Nucleus accumbens (tissue), 56 donors: ENCODE measurements at places on chromosomes 4 and X.
A peak's percentile ranks its signal among the peaks of the same experiment; 100 is the strongest.

DNA sequence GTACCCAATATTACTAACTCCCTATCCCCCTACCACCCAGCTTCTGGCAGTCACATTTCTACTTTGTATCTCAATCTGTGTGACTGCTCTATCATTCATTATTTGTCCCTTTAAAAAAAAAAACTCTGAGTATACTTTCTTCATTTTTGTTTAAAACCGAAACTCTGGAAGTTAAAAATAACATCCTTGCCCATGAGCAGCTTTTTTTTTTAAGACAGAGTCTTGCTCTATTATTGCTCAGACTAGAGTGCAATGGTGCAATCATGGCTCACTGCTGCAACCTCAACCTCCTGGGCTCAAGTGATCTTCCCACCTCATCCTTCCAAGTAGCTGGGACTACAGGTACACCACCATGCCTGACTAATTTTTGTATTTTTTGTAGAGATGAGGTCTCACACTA lies 15.8 kb downstream of the UBE2K start:
- no peak for DNase-seq

GRCh38 chr4:147138171-147138570 lies 192.5 kb upstream of the TTC29 start:
- DNase-seq: no peak

GRCh38 chr4:164725066-164725465 lies 28.9 kb upstream of the SMIM31 start:
- DNase-seq: no peak

DNA sequence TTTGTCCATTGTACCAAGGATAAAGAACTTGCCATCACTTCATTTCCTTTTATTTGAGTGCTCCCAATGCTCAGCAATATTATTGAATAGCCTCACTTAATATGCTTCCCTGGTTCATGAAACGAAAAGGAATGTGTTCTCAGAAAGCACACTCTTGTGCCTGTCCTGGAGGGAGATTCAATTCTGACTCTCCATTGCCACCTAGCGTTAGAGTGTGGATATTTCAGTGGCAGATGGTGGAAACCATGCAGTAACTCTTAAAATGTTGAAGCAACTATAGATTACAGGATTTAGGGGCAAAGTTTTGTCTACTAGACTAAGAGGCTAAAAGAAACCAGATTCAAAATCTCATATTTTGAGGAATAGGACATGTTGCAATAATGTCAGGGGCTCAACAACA lies 36.0 kb downstream of the GAB3 start:
- DNase-seq: peak; percentile 18

- DNase-seq: no peak
Measured at GRCh38 chrX:44244008-44244407, 99.5 kb downstream of the EFHC2 start.

- no peak for DNase-seq
Measured at GRCh38 chrX:31580227-31580626, 508.4 kb upstream of the FTHL17 start.

DNA sequence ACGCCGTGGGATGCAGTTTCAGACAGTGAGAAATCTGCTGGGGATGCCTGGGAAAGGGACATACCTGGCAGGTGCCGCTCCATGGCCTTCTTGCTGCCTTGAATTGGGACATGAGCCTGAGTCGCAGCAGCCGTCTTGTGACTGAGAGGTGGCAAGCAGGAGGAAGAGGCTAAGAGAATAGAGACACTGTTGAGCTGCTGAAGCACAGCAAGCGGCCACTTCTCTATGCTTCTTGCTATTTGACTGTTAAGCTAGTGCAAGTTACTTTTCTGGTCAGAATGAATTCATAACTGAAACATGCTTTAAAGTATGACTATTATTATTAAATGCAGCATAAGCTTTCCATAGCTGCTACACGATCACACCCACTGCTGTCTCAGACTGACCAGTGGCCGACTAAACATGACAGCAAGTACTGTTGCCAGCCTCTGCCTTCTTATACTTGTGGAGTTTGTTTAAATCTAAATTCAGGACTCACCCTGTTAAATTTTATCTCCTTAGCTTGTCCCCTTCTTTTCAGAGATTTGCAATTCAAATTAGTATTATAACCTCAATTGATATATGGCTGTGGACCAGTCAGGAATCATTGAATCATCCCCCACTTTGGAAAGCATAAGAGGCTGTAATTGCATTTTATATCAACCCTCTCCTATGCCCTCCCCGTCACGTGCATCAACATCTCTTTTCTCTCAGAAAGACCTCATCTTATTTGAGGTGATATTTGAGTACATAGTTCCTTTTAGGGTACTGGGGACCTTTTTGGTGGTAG lies 24.8 kb upstream of the ACSL1 start:
- DNase-seq: no peak

DNA sequence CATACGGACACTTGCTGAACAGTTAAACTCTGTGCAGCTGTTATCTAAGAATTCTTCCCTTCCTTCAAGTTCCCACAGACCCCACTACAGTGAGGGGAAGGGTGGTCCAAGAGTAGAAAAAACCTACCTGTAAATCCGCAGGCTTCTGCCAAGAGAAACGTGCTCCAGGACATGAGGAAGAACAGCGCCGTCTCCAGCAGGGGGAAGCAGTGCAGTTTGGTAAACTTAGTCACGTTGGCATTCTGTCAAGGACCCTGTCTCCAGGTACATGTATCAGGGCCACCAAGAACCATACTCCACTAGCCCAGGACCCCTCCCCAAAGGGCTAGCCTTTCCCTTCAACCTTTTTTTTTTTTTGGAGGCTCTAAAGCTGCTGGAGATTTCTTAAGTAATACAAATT lies 79.9 kb downstream of the CHST7 start:
- DNase-seq: no peak

DNA sequence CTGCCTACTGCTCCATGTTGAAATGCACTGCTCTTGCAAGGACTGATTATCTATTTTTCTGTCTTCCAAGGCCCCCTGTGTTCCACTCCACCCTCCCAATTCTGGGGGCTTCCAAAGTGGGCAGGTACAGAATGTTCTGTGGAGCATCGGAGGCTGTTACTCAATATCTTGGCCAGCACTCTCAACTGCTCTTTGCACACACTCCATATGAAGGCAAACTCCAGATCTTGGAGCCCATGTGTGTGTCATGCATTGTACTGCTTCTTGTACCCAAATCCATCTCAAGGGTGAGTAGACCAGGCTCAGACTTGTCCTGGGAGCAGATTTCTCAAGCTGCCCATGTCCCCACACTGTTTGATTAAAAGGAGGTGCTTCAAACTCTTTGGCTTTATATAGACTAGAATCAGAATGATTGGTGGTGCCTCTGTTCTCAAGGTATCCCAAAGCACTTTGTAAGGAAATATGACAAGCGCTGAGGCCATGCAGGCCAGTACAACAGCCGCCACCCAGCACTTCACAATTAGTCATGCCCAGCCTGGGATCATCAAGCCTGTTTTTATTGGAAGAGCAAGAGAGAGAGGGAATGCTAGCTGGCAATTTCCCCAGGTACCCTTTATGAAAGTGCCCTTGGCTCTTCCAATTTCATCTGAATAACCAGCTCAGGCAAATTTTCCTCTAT lies 44.3 kb downstream of the AR start:
- no peak for DNase-seq

DNA sequence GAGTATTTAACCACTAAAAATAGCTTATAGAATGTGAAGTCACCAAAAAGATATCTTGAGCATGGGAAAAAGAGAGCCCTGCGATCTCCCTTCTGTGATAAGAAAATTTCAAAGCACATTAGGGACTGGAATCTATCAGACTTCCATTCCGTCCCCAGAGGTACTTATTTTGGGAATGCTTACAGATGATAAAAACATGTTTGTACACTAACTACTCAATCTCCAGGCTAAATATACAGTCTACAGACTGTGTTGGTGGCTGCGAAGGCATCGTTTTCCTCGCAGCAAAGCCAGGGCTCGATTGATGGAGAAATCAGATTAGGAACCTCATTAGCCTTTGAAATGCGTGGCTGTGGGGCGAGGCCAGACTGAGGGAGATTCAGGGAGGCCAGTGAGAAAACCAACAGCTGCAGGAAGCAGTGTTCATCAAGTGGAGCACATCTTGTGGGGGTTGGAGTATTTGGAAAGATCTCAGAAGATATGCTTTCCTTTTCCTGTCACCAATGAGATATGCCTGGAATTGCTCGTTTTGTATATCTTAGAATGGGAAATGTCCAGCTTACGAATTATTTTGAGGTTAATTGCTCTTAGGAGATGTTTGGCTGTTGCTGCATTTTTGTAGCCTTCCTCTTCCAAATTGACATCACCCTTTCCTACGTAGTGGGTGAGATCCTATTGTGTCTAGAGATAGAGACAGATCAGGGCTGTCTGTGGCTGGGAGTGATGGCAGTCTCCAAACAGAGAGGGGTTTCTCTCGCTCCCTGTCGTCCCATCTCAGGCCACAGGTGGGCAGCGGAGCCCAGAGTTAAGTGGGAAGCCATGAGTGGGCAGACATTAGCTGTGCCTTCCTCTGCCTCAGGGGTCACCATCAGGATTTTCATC lies 224.9 kb upstream of the FAT1 start:
- DNase-seq: no peak

GRCh38 chr4:8345946-8346814 lies 76.6 kb downstream of the HTRA3 start:
- DNase-seq: no peak

GRCh38 chr4:140497405-140497746 lies 717 bp downstream of the MGAT4D start:
- DNase-seq: no peak

- DNase-seq: no peak
Measured at GRCh38 chr4:78297116-78297800, 240.1 kb downstream of the FRAS1 start.

DNA sequence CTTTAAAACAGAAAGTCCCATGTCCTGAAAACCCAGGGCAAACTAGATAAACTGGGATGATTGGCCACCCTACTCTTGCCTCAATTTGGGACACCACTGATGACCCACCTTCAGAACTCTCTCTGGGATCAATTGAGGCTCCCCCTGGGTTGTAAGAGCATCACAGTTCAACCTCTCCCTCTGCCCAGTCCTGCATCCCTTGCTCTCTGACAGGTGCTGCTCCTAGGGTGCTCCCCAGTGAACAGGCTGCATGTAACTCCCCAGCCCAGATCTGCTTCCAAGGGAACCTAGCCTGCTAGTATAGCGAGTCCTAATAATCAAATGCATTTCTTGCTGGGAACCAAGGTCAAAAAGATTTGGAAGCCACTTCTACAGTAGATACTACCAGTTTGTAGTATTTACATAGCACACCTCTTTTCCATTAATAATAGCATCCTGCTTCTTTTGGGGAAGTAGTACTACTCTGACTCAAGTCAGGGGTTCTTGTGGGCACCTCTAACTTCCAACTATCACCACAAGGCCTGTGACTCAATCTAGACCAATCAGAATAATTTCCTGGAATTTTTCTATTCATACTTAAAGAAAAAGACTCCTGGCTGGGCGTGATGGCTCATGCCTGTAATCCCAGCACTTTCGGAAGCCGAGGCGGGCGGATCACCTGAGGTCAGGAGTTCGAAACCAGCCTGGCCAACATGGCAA lies 42.1 kb upstream of the SPINK2 start:
- no peak for DNase-seq

GRCh38 chrX:10008483-10009056 lies 41.4 kb downstream of the CLDN34 start:
- no peak for DNase-seq

DNA sequence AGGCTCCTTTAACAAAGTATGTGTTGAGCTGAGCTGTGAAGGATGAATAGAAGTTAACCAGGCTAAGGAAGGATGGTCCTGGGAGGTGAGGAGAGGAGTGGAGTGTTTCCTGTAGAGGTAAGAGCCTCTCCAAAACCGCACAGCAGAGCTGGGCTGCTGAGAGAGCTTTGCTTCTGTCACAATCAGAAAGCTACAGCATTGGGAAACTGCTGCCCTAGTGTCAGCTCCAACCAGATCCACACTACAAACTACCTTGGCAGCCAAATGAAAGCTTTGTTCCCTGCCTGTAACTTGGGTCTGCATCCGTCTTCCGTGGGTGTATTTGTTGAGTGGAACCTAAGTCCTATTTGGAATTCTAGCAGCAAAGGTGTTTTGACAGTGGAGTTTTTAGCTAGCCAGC lies 91.8 kb downstream of the REPS2 start:
- no peak for DNase-seq

- no peak for DNase-seq
Measured at GRCh38 chr4:147965056-147965455, 233.2 kb downstream of the ARHGAP10 start.

DNA sequence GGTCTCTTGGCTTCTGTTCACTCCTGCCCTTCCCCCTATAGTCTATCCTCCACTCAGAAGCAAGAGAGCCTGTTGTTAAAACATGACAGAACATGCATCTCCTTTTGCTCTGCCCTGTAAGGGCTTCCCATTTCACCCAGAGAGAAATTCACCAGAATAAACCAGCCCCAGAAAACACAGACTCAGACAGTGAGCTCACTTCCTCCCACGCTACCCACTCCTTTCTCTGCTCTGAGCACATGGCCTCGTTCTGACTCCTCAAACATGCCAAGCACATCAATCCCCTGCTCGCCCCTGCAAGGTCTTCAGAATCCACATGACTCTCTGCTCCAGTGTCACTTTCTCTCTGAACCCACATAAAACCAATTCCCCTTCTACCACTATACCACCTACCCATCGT lies 50.4 kb downstream of the MID1 start:
- no peak for DNase-seq

GRCh38 chrX:10648614-10649013 lies 28.2 kb upstream of the MID1 start:
- no peak for DNase-seq

- no peak for DNase-seq
Measured at GRCh38 chr4:8920969-8921368, 49.3 kb upstream of the HMX1 start.

DNA sequence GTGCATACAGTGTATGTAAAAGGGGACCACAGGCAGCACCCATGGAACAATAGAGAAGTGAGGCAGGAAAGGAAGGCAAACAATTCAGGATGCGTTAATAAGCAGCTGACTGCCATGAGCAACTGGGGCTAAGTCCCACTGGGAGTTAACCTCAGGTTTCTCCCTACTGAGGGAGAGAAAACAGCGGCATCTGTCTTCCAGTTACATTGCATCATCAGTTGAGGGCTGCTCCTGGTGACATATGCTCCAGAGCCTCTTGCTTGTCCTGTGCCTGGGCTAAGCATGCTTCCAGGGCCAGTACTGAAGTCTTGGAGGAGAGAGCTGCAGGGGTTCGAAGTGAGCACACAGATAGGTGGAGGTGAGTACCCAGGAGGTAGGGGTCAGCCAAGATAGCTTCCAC lies 24.3 kb downstream of the RAI2 start:
- DNase-seq: no peak

GRCh38 chr4:82706349-82707000 lies 92.1 kb downstream of the SCD5 start:
- DNase-seq: no peak

- DNase-seq: no peak
Measured at GRCh38 chrX:94751611-94752010, 1077.6 kb downstream of the FAM133A start.

GRCh38 chr4:26839016-26839415 lies 21.6 kb upstream of the STIM2 start:
- no peak for DNase-seq

DNA sequence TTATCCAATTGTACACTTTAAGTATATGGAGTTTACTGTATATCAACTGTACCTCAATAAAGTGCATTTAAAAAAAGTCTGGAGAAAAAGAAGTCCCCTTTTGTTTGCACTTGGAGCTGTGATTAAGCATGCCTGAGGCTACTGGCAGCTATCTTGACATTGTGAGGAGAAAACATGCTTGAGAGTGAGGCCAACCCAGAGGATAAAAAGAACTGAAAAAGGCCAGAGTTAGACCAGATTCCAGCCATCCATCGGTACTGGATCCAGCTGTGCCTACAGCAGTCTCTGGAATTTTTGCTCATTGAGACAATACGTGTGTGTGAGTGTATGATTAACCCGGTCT lies 57.4 kb downstream of the LGI2 start:
- DNase-seq: no peak

- DNase-seq: no peak
Measured at GRCh38 chrX:18173494-18174180, 47.0 kb downstream of the BEND2 start.
